SJSA1 (cell line): ENCODE measurements at places on chromosomes 1 and 21. TPM values are rescaled to one million over a fixed set of nuclear protein-coding genes. Genes with fewer than 3 reads are reported as not detected.

- DNase-seq = no peak
These were observed 11.1 kb downstream of the VSIG8 start for GRCh38 chr1:159851407-159851806.

DNA sequence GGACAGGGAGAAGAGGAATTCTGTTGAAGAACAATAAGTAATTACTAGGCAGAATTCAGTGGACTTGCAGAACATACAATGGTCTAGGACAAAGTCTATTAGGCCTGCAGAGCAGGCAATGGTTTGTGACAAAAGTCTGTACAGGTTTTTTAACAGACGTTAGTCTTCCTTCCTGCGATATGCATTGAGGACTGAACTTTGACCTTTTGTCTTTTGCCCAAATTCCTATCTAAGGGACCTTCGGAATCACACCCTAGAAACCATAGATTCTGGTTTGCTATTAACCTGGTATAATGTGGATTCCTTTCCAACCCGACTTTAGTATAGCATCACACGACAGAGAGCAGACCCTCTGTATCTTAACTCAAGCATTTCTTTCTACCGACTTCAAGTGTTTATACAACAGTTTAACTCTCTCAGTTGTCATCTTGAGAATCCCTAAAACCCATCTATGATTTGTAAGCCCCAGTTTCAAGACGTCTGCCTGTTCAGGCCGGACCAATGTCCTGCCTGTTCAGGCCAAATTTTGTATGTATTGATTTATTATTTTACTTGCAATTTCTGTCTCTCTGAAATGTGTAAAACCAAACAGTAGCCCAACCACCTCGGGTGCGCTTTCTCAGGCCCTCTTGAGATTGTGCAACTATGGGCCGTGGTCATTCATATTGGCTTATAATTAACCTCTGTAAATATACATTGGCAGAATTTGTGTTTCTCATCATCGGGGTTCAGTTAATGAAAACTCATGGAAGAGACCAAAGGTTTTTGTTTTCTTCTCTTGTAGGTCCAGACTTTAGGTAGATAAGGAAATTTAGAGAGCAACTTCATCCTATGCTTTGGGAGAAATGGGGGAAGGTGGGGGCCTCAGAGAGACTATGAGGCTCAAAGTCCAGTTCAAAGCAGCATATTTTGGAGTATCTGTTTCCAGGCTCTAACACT lies 76.9 kb upstream of the TNFSF18 start:
- no peak for DNase-seq

- no peak for DNase-seq
These were observed 28.3 kb upstream of the PEF1 start for GRCh38 chr1:31672986-31673385.

DNA sequence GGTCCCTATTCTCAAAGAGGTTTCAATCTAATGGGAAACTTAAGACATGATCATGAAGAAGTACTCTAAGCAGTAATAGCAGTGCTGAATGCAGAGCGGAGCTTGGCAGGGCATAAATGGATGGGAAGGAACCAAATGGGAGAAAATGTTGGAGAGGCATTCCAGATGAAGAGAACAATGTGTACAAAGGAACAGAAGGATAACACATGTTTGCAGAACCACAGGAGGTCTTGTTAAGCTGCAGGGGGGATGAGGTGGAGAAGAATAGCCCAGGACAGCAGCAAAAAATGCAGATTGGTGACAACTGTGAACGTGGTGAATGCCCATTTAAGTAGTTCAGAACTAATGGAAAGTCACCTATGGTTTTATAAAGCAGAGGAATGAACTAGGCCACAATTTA lies 99.1 kb downstream of the ASTN1 start:
- no peak for DNase-seq

- peak; percentile 71 for DNase-seq
These were observed 600.8 kb upstream of the CXADR start for GRCh38 chr21:16912075-16912474.

DNA sequence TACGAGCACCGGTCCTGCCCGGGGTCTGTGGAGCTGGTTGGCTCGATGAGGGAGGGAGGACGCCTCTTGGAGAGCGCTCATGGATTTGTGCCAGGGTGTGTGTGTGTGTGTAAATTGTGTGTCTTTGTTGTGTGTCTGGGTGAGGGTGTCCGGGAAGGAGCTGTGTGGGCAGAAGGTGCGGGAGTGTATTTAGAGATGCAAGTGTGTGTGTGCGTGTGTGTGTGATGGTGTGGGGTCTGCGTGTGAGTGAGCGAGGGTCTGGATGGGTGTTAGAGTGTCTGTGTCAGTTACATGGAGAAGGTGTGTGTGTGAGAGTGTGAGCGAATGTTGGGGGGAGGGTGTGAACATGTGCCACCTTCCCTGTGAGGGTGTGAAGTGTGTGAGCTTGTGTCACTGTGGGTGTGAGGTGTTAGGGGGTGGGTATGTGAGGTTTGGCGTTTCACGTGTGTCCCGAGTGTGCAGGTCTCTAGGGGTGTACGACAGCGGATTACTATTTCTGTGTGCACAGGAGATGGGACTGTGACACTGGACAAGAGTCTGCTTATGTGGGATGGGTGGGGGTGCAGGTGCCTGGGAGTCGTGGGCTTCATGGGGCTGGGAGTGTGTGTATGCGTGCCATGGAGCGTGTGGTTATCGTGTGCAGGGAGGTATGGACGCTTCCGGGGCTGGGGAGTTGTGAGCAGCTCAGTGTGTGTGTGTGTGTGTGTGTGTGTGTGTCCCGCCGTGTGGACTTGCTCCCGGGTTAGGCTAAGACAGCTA lies 880 bp downstream of the IGSF21 start:
- no peak for DNase-seq

The MAP3K21 gene
- 0.03 and 0.13 TPM in 2 replicates for total RNA-seq

DNA sequence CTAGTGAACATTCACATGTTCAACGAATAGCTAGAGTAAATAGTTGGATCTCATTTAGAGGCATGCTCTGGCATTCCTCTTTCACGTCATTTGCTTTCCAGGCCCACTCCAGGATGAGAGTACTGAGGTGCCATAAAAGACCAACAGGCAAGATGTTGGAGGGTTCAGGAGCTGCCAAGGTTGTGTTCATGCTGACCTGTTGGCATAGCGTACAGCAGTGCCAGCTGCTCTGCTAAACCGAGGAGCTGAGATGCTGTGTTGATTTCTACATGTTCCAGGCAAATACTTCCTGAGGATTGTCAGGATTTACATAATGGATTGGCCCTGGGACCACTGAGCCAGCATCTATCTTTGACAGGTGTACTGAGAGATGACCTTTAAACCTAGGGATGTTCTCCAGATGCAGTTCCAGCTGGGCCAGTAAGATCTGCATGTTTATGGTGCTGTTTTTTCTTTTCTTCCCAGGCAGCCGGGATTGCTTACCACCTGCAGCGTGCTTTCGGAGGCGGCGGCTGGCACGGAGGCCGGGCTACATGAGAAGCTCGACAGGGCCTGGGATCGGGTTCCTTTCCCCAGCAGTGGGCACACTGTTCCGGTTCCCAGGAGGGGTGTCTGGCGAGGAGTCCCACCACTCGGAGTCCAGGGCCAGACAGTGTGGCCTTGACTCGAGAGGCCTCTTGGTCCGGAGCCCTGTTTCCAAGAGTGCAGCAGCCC lies 66.9 kb downstream of the DISC1 start:
- no peak for DNase-seq

DNA sequence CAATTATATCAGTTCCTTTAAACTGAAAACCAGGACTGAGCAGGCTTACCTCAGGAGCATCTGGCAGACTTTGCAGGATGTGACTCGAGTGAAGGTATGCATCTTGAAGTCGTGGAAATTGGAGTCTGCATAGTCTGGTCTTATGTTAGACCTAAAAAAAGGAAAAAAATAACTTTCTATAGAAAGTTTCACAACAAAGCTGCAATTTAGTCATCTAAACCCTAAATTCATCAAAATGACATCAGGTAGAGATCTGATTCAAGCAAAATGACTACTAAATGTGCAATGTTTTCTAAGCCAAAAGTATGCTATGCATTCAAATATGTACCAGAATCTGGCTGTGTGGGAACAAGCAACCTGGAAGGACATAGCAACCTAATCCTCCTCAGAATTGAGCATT lies 260.1 kb downstream of the VAV3 start:
- DNase-seq = no peak

The NMNAT2 gene
- total RNA-seq = 0.50 and 0.60 TPM in 2 replicates

GRCh38 chr1:160607672-160608032 lies 28.4 kb upstream of the CD84 start:
- DNase-seq = no peak

DNA sequence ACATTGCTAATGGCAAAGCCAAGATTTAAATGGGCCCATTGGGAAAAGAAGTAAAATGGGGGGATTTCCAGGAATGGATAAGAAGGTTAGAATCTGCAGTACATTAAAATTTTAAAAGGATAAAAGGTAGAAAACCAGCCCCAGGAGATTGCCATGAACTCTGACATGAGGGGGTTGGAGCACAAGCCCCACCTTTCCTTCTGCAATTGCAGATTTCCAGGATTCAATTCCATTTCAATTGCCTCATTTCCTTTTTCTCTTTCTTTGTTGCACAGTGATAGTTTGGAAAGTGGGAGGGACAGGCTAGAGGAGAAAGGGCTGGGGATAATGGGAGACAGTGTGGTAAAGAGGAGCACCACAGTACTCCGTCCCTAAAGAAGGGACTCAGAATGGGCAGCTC lies 238.5 kb upstream of the RAB4A start:
- no peak for DNase-seq

DNA sequence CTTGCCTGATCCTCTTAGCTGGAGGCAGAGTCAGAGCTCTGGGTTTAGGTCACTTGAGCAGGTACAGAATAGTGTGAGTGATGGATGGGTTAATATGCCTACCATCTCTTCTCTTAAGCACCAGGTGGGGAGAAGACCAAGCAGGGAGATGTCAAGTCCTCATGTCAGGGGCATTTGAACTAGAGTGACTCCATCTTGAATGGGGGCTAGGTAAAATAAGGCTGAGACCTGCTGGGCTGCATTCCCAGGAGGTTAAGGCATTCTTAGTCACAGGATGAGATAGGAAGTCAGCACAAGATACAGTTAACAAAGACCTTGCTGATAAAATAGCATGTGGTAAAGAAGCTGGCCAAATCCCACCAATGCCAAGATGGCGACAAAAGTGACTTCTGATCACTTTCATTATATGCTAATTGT lies 77.4 kb upstream of the BTG3 start:
- no peak for DNase-seq

DNA sequence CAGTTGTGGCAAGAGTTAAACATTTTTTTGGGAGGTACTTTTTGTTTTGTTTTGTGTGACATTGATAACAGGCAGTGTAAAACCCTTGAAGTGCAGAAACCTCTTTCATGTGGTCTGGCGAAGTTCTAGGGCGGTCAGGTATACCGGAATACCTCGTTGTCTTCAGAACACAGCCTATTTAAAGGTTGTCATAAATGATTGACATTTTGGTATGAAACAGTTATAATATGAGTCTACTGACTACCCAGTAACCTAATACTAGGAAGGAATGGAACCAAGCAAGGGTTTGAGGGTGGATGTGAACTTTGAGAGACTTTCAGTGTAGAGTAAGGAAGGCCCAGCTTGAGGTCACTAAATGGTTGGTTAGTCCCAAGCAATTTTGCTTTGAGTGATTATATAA lies 40.5 kb downstream of the PATJ start:
- no peak for DNase-seq

The PRRC2C gene
- 37.4 and 67.3 TPM in 2 replicates for total RNA-seq

- no peak for DNase-seq
These were observed 5.6 kb upstream of the KCNA10 start for GRCh38 chr1:110524311-110525248.

DNA sequence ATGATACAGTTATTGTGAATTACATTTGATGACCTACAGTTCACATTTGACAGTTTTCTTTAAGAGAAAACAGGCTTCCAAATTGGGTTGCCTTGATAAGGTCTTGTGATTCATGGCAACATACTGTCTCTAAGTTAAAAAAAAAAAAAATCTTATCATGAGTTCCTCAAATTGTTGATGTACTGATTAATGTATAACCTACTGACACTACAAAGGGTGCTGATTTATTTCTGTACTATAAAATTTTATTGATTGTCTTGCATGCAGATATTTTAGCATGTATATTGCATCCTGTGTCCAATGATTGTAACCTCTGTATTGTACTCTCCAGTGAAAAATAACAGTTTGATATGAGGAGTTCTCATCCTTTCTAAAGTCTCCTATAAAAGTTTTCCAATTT lies 197.3 kb upstream of the IVNS1ABP start:
- DNase-seq = no peak

DNA sequence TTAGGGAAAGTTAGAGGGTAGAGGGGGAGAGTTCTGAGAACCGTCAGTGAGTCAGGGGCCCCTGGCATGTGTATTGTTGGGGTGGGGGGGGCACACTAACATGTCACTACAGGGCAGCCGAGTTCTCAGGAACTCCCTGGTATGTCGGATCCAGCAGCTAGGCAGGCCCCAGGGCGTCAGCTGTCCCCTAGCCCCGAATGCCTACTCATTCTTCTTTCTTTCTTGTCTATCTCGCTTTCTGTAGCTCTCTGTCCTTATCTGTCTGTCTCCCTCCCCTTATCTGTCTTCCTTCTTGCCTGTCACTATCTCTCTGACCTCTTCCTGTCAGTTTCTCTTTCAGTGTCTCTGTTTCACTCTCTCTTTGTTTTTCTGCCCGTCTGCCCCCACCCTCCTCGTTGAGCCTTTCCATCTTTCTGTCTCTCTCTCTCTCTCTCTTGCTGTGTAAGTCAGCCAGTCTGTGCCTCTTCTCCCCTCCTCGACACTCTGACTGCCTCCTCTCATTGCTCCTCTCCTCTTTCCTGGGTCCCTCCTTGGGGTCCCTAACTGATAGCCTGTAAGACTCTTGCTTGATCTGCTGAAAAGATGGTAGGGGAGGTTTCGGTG lies 2.4 kb downstream of the NTRK1 start:
- no peak for DNase-seq

The RPF1 gene
- 49.9 and 80.0 TPM in 2 replicates for total RNA-seq

The CRYAA gene
- not detected in 2 replicates for total RNA-seq

DNA sequence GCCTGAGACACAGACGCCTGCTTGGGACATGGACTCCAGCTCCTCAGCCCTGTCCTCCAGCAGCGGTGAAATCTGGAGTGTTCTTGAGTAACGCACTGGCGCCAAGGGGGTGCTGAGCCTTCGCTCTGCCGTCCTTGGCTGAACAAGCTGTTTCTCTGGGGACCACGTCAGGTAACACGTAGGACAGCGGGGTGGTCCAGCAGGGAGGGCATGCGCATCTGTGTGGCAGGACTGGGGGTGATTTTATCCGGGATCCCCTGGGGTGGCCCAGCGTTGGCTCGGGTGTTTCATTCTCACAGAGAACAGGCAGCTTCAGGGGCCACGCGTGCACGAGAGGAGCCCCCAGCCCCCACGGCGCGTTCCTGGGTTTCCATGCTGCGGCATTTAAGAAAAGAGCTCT lies 61.2 kb downstream of the AGPAT3 start:
- DNase-seq = no peak

The DPH5 gene
- 24.6 and 26.5 TPM in 2 replicates for total RNA-seq

DNA sequence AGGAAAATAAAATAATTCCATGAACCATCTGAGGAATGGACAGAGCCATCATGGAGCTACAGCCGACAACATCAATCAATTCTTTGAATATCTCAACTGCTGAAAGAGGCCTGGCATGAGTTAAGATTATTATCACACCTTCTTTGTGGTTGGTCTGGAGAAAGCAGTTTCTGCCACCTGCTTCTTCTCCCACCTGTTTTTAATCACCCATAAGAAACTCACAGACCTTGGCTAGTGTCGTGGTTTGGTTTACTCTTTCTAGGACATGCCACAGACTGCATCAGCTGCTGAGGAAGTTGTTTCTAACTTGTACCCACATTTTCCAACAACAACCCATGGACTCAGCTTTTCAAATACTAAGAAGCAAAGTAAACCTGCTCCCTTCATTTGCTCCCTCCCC lies 65.6 kb downstream of the NTPCR start:
- DNase-seq = no peak

- DNase-seq = peak; percentile 86
These were observed 774 bp upstream of the DYRK1A start for GRCh38 chr21:37365517-37366481.

- peak; percentile 38 for DNase-seq
These were observed 437.8 kb downstream of the LTN1 start for GRCh38 chr21:28554660-28555475.

The EFNA3 gene
- total RNA-seq = 0.21 and 0.85 TPM in 2 replicates

The ARHGEF16 gene
- total RNA-seq = 34.9 and 46.6 TPM in 2 replicates
